SJCRH30 (cell line): ENCODE measurements at places on chromosomes 7 and 10.

DNA sequence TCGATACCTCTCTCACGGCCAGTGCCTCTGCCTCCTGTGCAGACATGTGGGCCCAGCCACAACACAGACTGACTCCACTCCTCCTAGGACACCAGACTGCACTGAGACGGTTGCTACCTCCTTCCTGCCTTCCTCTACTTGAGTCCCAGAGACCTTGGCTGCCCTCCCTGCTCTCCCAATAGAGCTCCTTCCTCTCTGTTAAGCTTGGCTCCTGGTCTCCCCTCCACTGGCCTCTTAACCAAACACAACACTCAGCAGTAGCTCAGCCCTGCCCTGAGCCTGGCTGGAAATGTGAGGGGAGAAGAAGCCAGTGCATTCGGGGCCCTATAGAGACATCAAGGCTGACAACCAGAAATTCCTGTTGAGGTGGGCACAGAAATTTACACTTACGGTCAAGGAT, 102.0 kb downstream of the HTR5A start:
- no peak for DNase-seq

GRCh38 chr10:79927111-79927828, 21.6 kb downstream of the SFTPD start:
- no peak for DNase-seq

- DNase-seq: no peak
Observed at GRCh38 chr10:72697716-72698115, 5.8 kb downstream of the MCU start.

- DNase-seq: peak; percentile 84
Observed at GRCh38 chr7:150311711-150312110, 11.4 kb upstream of the LRRC61 start.

DNA sequence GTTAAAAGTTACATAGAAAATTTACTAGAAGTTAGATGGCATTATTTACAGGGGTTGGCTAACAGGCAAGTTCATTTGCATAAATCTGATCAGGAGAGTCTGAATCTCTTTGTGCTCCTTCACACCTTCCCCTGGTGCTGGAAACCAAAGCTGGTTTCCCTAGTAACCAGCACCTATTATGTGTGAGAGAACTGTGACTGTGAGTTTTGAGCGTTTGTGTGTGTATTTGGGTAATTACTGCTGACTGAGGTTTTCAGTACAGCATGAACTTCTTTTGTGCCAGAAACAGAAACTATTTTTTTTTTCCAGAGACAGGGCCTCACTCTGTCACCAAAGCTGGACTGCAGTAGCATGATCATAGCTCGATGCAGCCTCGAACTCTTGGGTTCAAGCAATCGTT, 10.3 kb upstream of the IFIT1B start:
- no peak for DNase-seq
